Stimulated activated CD8-positive, alpha-beta memory T cell treated with anti-CD3 and anti-CD28 coated beads, Interleukin-7, amount 100 ng/mL, for 24 hours (primary cell): ENCODE measurements at places on chromosomes 1 and 21.

DNA sequence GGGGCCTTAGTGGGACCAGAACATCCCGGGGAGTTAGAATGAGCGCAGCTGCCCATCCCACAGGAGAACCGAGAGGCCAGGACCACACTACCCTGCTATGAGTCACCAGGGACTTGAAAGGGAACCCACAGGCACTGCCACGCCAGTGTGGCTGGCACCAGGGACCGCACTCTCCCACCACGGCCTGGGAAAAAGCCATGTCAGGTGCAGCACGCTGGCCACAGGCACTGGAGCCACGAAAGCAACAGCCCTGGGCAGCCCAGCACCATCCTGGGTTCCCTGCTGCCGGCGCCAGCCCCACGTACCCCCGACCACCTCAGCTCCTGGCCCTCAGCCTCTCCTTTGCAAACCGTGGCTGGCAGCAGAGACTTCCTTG lies 14.1 kb upstream of the TMEM240 start:
- DNase-seq = no peak

GRCh38 chr1:53554592-53555305 lies 95.5 kb downstream of the DMRTB1 start:
- DNase-seq = no peak

- no peak for DNase-seq
These were observed 9.3 kb upstream of the LORICRIN start for GRCh38 chr1:153250166-153250565.

DNA sequence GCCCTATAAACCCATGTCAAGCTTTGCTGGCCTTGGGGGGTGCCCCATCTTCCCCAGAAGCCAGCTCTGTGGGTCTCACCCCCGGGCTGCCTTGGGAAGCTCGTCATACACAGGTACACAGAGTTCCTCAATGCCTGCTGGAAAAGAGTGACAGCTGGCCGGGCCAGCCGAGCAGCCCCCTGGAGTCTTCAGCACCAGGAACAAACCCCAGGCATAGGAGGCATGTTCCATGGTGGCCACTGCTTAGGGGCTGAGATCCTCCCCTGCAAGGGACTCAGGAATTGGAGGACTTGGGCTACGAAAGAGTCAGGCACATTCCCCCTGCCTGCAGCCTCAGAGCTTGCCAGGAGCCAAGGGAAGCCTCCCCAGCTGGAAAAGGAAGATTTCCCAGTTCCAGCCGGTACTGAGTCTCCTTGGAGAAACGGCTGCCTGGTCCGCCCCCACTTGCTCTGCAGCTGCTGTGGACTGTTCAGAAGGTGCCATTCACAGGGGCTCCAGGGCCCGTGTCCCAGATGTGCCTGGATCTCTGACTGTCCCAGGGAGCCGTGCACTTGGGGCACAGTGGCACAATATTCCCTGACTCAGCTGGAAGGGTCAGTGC lies 89.5 kb downstream of the STUM start:
- no peak for DNase-seq

- DNase-seq = no peak
These were observed 33.6 kb downstream of the LRRN2 start for GRCh38 chr1:204651843-204652421.

DNA sequence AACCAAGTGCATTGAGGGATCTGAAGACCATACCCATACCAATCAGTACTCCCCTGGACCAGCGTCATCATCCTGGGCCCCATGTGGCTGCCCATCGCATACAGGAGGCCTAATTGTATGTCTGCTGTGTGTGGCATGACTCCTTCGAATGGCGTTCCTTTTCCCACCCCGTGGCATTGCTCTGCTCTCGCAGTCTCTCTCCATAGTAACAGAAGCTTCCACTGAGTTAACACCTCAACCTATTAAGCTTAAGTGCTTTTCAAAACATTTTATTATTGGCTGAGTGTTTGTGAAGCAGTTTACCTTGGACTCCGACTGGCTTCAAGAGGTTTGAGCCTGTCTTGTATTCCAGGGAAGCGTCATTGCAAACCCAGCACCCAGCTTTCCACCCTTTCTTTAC lies 187.1 kb upstream of the LMO4 start:
- DNase-seq = no peak
